Aorta (tissue), 5 donors: ENCODE measurements at places on chromosomes 13 and 19. TPM values are rescaled to one million over a fixed set of nuclear protein-coding genes. Genes with fewer than 3 reads are reported as not detected.

PNMA8A gene
- 12.4 TPM for total RNA-seq

BST2 gene
- 116 TPM for total RNA-seq

GRCh38 chr19:29479941-29480340 is 45.9 kb upstream of the VSTM2B start:
- no peaks in the 10 kb centered on the region for H3K4me1 ChIP-seq
- DNase-seq = peak; percentile 57
- no peak overlapping the region for H3K4me3 ChIP-seq
- H3K27ac ChIP-seq = no peak overlapping the region
- no peaks in the 10 kb centered on the region for H3K36me3 ChIP-seq

- H3K4me1 ChIP-seq = no peaks in the 10 kb centered on the region
- H3K36me3 ChIP-seq = peaks cover 3% of the 10 kb centered on the region
- no peaks in the 10 kb centered on the region for H3K27me3 ChIP-seq
- no peak for DNase-seq
- H3K27ac ChIP-seq = no peak overlapping the region
- H3K4me3 ChIP-seq = no peak overlapping the region
These were observed 33.4 kb downstream of the COG6 start for GRCh38 chr13:39688699-39689405.

- no peaks in the 10 kb centered on the region for H3K36me3 ChIP-seq
- H3K4me3 ChIP-seq = no peak overlapping the region
- peaks cover 1% of the 10 kb centered on the region for H3K4me1 ChIP-seq
- H3K27ac ChIP-seq = no peak overlapping the region
These were observed 24.3 kb downstream of the KCTD12 start for GRCh38 chr13:76861859-76862258.

GRCh38 chr13:85799097-85799582 is at the start of gene SLITRK6:
SLITRK6 (minus strand) TSS chr13:85799419; CDS start chr13:85796508, 2,911 bp downstream.
- no peaks in the 10 kb centered on the region for H3K36me3 ChIP-seq
- H3K27me3 ChIP-seq = no peaks in the 10 kb centered on the region
- H3K27ac ChIP-seq = no peak within 1 kb of the TSS
- no peak within 1 kb of the TSS for H3K4me3 ChIP-seq
